ENCODE measurements at places on chromosomes 7 and 10.
A peak's percentile ranks its signal among the peaks of the same experiment; 100 is the strongest.

DNA sequence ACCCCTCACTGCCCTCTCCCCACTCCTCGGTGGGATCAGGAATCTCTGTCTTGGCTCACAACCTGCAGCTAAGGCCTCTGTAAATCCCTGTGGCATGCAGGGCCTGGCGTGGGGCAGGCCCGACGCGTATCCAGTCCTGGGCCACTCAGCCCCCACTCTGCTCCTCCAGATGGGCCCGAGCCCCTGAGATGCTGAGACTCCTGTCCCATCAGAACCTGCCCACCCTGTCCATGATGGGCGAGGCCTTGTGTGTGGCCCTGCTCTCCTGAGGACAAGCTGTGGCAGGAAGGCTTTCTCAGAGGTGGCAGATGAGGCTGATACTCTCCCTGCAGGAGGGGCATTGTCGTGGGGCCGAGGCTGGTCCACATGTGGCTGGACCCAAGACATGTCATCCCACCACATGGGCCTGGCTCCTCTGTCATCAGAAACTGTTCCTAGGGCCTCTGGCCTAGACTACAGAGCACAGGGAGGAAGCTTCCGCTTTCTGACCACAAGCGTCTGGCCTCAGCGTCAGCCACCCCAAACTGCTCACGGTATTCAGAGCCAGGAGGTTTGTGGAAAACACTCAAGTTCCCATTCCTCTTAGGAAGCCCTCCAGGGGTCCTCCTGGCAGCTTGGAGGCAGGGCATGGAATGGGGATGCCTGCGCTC lies 6.0 kb downstream of the ALOX5 start:
- no peak for DNase-seq

- DNase-seq, result no peak
These were observed 49.8 kb downstream of the POU6F2 start for GRCh38 chr7:39027491-39027890.

- DNase-seq, result no peak
These were observed 202.8 kb downstream of the RAPGEF5 start for GRCh38 chr7:22154143-22154529.

DNA sequence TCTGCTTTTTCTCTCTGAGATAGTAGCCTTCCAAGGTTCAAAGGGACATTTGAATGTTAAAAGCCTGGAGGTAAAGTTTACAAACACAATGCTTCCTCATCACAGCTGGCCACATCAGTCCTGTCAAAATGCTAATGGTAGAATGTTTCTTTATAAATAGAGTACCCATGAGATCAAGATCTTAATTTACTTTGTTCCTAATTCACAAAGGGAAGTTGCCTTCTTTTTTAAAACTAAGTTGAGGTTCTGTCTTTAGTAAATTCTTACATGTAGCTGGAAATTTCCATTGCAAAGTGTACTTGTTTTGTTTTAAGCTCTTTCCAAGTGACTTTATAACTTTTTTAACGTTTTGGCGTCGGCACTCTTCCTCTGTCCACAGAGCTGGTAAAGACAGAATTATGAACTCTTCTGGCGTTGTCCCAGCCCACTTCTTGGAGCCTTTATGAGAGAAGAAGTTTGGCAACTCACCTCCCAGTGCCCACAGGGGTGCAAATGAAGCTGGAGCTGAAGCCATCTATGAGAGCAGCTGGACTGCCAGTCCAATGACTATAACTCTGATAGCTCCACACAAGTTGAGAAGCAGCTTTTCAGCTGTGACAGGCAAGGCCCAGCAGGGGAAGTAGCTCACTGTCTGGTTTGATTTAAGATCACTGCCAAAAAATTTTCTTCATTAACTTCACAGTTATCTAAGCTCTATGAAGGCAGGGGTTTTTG lies 23.3 kb downstream of the FZD1 start:
- DNase-seq, result peak; percentile 16

- peak; percentile 12 for DNase-seq
These were observed 67.2 kb downstream of the CCSER2 start for GRCh38 chr10:84395581-84395980.

GRCh38 chr10:97335188-97335619 lies 675 bp upstream of the FRAT2 start:
- no peak for DNase-seq

GRCh38 chr10:110546077-110546476 lies 21.4 kb upstream of the SMC3 start:
- DNase-seq, result no peak

DNA sequence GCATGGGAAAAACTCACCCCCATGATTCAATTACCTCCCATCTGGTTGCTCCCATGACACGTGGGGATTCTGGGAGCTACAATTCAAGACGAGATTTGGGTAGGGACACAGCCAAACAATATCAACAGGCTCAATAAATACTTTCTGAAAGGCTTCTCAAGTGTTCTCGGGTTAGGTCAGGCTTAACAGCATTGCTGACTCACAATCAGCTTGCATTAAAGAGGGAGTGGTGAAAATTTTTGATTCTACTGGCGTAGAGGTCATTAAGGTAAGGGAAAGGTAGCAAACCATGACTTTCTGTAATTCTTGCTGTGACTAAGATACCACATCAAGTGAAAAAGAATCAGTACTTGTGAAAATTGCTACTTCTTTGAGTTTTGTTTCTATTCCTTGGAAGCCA lies 126.4 kb downstream of the JCAD start:
- no peak for DNase-seq

Measured in fibroblast of skin of right biceps (primary cell).